ENCODE measurements at places on chromosomes 1 and 21.
A peak's percentile ranks its signal among the peaks of the same experiment; 100 is the strongest.

DNA sequence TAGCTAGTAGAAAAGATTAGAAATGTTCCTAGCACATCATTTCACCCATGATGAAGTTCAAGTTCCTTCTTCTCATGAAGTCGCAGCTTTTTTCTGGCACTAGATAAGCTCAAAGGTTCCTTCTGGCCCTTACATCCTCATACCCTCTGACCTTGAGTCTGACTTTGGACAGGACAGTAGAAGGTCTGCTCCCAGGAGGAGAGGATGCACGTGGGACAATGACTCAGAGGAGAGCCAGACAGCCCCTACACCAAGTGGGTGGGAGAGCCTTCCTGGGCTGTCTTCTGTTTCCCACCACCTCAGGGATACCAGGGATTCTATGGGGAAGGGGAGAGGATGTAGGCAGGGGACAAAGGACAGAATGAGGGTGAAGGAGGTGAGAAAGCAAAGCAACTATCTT, 86.0 kb downstream of the HHIPL2 start:
- no peak for DNase-seq

DNA sequence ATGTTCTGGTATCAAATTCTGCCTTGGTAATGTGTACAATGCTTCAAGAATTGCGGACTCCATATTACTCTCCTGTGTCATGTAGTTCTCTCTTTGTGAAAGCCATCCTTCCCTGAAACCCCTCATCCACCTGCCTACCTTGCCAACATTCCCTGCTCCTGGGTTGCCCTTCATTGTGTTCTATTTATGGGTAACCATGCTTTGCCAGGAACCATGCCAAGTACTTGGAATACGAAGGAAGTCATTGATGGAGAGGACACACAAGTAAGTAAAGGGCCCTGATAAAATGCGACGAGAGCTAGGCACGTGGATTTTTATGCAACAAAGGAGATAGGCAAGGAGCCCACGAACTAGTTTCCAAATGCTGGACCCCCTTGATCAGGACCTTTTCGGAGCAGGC, 300.8 kb downstream of the DISC1 start:
- no peak for DNase-seq

DNA sequence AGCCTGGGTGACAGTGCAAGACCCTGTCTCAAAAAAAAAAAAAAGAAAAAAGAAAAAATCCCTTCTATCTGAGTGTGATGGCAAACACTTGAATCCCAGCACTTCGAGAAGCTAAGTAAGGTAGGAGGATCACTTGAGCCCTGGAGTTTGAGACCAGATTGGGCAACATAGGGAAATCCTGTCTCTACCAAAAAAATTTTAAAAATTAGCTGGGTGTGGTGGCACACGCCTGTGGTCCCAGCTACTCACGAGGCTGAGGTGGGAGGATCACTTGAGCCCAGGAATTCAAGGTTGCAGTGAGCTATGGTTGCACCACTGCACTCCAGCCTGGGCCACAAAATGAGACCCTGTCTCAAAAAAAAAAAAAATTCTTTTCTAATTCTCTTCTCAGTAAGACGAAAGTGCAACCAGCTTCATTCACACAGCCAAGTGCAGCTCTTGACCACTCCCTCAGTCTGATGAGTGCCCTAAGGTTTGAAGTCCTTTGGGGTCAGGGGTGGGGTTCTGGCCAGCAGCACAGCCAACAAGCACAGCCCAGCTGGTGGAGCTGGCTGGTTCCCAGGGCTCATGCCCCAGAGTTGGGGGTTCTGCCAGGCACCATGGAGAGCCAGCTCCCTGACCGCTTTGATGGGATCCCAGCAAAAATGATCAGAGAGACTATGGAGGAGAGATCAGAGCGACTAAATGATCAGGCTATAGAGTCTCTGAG, 8.0 kb downstream of the SLC2A5 start:
- no peak for DNase-seq

- no peak for DNase-seq
Observed at GRCh38 chr1:25697435-25698217, 81.0 kb downstream of the MAN1C1 start.

DNA sequence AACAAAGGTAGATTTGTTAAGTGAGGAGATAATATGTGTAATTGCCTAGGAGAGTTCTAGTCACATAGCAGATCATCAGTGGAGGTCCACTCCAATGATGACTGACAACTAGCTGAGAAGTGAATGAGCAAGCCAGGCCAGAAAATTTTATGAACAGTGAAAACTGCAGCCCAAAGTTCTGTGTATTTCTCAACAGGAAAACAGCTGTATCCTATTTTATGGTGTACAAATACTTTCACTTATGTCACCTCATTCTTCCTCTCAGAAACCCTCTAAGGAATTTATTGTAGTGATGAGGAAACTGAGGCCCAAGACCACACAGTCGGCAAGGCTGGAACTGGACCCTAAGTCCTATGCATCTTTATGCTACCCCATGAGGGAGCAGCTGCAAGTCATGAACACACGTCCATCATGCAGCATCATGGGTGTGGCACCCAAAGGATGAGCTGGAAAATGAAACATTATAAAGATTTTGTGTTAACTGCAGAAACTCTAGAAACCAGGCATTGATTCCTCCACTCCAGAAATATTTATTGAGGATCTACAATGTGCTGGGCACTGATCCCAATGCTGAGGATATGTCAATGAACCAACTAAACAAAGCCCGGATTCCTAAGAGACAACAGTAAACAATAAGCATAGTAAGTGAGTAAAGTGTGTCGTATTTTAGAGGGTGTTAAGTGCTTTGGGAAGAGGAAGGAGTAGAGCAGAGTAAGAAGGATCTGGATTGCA, 99.5 kb upstream of the DUSP10 start:
- no peak for DNase-seq

DNA sequence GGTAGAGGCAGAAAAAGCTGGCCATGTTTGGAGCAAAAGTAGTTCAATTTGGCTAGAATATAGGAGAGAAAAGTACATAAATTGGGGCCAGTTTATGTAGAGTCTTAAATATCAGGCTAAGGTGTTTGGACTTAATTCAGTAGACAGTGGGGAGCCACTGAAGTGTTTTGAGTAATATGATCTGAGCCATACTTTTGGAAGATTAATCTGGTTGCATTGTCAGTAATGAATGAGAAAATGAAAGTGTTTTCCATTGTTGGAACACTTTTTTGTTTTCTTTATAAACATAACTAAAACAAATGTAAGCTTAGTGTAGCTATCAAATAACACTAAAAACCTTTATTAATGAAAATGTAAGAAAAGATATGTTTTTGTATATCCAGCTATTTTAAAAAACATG, 42.1 kb downstream of the POU2F1 start:
- DNase-seq, result no peak

DNA sequence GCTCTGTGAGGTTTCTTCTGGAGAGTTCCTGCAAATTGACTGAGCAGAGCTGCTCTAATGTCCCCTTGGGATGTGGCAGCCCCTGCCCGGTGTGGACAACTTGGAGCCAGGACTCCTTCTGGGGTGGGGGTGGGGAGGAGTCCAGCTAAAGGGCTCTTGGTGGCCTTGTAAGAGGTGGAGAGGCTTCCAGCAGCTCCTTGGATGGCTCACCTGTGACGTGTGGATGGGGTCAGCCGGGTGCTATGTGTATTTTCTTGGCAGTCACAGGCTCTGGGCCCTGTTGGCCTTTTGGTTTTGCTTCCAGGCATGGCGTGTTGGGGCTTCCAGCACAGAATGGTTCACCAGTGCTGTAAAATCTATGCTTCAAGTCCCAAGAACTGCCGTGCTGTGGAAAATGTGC, 38.2 kb downstream of the TRAPPC10 start:
- DNase-seq, result no peak

DNA sequence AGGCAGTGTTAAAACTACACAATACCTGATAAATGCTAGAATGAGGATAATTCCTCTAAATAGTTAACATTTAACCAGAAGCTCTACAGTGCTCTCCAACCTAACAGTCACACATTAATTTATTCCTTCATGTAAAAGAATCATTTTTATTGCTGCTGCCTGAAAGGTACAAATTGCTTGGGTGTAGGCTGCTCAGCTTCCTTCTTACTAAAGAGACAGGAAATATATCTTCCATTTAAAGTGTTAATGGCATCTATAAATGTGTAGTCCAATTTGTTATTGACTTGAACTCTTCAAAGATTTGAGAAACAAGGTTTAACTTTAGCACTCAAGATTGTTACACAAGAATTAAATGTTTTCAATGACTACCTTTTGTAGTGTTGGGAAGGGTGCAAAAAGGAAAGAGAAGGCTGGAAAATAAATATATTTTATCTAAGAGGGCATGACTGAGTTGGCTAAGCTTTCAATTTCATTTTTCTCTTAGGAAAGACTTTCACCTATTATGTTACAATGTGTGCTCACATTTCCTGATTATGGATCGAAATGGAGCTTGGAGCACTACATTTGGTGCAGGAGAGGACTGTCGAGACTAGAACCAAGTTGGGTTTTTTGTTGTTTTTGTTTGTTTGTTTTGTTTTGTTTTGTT, 105.5 kb upstream of the CACYBP start:
- no peak for DNase-seq

- no peak for DNase-seq
Observed at GRCh38 chr1:27577504-27578188, 26.3 kb downstream of the AHDC1 start.

DNA sequence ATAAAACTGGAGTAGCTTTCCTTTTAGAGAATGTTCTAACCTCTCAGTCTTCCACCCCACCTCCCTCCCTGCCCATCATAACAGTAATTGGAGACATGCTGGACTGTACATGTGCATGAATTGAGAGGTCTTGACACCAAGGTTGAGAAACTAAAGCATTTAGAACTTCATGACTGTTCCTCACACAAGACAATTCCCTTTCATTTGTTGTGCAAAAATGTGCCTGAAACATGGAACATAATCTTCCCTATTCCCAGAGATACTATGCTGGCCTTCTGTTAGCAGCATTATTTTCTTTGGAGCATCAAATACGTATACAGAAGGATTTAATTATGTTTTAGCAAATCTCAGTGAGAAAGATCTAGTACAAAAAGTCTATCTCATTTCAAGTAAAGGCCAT, 97.5 kb upstream of the KCNE2 start:
- DNase-seq, result no peak

DNA sequence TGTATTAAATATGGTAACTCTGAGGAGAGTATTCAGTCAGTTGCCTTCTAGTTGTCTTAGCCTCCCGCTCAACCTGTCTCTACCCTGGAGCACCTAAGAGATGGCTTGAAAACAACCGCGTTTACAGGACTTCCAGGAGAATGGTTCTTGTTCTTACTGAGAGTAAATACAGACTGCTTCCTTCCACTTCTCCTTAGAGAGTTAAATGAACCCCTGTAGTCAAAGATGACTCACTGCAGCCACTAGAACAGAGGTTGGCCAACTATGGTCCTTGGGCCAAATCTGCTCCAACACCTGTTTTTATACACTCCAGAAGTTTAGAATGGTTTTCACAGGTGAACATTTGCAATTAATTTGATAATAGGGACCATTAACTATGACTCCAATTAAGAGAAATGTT, 60.1 kb upstream of the ASB17 start:
- DNase-seq, result no peak

DNA sequence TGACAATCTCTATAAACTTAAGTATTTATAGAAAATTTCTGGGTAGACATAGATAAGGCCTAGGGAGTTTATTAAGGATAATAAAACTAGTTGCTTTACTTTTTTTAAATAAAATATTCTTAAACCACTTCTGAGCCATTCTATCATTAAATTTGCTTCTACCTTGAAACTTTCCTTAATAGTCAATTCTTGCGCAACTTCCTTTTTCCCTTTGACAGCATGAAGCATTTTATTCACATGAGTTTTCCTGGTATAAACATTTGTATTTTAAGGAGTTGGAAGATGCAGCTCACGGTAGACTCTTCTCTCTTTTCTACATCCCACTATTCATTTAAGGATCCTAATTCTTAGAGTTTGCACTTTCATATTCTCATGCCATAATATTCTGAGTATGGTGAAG, 75.8 kb upstream of the DPH5 start:
- DNase-seq, result no peak

- DNase-seq, result no peak
Observed at GRCh38 chr1:68291688-68292384, 59.5 kb upstream of the WLS start.

DNA sequence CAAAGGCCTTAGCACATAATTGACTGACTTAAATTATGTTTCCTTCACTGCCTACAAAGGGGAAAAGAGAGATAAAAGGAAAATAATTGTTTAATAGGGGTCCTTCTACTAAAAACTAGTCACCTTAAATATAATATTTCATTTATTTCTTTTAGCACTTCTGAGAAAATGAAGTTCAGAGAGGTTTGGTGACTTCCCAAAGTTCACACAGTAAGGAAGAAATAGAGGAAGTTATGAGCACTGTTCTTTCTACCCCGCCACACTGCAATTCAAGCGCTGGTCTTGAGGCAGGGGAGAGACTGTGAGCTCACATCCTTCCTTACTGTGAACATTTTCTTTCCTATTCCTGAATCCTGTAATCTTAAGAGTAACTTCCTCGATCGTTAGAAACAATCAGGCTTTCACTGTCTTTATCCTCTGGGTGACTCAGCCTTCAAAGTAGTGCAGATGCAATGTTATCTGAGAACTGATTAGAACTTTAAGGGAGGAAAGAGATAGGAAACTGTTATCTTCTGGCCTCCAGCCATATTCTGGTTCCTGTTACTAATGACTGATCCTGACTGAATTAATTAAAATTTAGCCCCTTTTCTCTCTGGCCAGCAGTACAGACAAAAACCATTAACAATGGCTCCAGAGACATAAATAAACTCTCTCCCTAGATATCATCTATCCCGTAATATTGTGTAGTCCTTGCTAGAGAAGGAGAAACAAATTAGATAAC, 6.8 kb downstream of the RGS5 start:
- DNase-seq, result no peak

DNA sequence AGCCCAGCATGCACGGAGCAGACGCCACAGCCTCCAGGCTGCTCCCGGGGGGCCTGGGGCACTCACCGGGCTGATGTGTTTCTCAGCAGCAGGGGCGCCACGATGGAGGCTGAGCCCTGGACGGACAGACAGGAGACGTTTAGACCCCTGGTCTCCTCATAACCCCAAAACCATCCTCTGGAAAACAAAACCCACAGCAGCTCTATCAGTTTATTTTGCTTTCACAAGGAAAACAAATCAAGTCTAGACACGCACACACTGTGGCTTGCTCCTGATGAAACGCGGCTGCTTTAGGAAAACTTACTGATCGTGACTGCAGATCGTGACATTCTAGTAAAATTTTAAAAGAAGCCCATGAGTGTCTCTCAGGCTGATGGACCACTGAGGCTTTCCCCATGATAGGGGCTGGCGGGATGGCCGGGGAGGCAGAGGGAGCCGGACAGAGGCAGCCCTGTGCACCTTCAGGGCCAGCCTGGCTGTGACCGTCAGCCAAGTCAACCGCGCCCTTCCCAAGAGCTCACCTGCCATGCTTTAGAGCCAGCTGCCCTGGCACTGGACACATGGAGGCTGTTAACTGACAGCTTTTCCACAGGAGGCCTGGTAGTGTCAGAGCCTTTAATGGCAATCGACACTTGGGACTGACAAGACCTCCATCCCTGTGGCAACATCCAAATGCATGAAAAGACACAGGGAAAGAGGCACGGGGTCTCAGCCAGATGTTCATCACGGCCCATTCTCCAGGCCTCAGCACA, 5.2 kb downstream of the POFUT2 start:
- DNase-seq, result peak; percentile 57

GRCh38 chr1:47875831-47876586, 121.2 kb downstream of the TRABD2B start:
- no peak for DNase-seq

Measured in sciatic nerve (tissue), 2 donors.